ENCODE measurements at places on chromosomes 4 and X.

- no peak for DNase-seq
Measured at GRCh38 chr4:5991405-5991804, 26.8 kb downstream of the C4orf50 start.

- DNase-seq: no peak
Measured at GRCh38 chr4:73006286-73006990, 63.1 kb downstream of the COX18 start.

GRCh38 chr4:113840861-113841260 is 79.3 kb upstream of the CAMK2D start:
- no peak for DNase-seq

DNA sequence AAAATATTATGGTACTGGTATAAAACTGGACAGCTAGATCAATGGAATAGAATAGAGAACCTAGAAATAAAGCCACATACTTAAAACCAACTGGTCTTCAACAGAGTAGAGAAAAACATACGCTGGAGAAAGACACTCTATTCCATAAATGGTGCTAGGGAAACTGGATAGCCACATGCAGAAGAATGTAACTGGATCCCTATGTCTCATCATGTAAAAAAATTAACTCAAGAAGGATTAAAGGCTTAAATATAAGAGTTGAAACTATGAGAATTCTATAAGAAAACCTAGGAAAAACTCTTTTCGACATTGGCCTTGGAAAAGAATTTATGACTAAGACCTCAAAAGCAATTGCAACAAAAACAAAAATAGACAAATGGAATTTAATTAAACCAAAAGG is 114.6 kb downstream of the PCDH18 start:
- no peak for DNase-seq

DNA sequence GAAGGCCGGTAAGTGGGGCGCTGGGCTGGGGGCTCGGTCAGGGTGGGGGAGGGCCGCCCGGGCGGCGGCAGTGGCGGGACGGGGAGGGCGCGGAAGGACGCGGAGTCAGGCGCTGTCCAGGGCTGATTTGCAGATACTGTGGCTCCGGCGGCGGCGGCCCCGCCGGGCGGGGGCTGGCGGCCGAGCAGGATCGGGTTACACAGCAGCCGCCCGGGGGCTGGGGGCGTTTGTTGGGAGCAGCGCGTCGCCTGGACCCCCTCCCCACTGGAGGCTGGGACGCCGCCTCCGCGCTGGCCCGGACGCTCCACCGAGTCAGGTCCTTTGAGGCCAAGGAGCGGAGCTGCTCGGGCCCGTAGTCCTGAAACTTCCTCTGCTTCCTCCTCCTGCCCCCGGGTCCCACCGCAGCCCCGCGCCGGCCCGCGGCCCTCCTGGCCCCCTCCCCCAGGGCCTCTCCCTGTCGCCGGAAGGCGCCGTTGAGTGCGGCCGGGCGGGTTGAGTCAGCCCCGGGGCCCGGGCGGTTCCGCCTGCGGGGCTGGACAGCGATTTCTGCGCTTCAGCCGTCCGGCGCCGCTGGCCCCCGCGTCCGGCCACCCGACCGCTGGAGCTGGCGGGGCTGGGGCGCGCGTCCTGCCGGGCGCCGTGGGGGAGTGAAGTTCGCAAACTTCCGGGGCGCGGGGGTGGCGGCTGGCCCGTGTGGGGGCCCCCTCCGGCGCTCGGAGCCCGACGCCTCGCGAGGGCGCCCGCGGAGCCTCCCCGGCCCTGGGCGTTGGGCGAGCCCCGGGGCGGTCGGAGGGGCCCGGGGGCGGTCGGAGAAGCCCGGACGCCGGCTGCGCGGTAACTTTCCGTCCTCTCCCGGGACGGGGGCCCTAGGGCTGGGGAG is 746 bp downstream of the REST start:
- DNase-seq: peak; percentile 62

GRCh38 chr4:136992032-136992431 is 540.3 kb downstream of the PCDH18 start:
- DNase-seq: no peak

- no peak for DNase-seq
Measured at GRCh38 chrX:50333308-50333707, 128.7 kb downstream of the CCNB3 start.

DNA sequence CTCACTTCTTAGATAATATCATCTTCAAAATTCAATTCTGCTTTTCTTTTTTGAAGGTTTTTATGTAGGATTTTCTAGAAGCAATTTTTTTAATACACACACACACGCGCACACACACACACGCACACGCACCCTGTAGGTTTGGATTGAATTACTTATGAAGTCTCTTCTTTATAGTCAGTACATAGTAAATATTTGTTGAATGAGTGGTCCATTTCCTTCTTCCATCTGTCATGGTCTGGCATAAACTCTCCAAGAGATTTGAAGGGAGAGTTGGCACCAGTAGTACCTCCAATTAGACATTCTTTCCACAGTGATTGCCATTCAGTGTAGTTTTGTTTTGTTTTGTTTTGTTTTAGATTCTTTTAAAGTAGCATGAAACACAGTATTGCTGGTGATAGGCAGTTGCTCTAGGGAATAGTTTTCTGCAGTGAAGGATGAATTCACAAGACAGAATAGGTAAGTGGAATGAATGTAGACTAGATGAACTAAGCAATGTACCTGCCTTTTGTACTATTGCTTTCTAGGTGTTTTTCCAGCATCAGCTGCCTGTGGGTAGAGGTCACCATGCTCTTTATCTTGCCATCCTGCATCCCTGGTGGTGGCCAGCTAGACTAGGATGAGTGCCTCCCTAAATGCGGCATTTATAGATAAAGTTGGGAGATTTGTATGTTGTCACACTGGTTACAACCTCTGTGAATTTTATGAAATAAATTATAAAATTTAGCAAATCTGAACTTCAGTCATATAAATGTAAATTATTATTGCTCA is 20.5 kb downstream of the PDLIM5 start:
- no peak for DNase-seq

DNA sequence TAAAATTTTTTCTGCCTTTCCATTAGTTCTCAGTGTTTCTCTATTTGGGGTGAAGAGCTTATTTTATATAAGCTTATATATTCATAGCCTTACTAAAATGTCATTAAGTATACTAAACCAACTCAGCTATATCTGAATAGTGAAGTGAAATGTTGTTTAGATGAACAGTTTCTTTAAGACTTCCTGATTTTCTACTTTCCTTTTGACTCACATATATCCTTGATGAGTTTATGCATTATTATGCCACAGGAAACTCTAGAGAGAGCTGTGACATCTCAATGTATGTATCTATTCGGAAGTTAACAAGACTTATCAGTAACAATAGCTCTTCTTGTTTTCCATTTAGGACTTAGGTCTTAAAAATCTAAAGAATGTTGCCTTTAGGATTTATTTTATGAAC is 1491.8 kb upstream of the IGFBP7 start:
- no peak for DNase-seq

DNA sequence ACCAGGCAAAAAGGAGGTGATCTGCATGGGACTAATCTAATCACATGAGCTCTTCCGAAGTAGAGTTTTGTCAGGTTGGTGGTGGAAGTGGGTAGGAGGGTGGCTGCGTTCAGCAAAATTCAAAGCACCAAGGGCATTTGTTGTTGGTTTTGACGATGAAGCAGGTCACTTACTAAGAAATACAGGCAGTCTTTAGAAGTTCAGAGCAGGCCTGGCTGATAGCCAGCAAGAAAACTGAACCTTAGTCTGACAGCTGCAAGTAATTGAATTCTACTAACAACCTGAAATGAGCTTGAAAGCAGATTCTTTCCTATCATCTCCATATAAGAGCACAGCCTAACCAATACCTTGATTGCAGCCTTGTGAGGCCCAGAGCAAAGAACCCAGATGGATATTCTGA is 505.8 kb downstream of the KLHL13 start:
- DNase-seq: no peak

DNA sequence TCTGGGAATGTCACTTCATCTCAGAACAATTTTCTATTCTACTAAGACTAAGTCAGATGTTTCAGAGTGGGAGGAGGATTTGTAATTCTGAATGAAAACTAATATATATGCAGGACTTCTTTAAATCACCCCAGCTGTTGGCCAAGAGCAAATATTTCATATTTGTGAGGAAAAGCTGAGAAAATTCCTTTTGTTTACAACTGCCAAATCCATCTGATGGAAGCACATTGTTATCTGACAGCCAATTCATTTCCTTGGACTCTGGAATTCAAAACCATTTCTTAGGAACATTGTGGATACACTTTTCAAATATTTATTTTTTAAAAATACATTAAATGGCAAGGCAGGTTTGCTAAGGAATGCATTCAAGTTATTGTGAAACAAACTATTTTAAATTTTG is 8.0 kb downstream of the SLIT2 start:
- DNase-seq: no peak

DNA sequence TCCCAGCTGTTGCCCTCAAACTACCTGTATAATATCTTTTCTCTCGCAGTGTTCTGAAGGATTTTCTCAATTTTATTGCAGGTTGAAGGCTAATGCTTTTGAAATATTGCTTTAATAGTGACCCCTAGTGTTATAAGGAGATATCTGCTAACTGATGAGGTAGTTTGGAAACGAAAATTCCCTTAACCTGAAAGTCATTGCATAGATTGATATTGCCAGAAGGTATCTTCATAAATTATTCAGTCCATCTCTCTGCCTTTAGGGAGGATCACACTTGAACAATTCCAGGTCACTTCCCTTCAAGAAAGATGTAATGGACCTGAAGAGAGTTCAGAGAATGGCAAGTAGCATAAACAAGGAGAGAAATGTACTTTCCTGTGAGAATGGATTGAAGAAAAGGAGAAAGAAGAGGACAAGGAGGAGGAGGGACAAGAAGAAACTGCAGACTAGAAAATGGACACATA is 44.1 kb downstream of the TIGD4 start:
- DNase-seq: peak; percentile 38
